ENCODE measurements at places on chromosomes 13 and 19. TPM values are rescaled to one million over a fixed set of nuclear protein-coding genes. Genes with fewer than 3 reads are reported as not detected.

CDC16 gene
- 44.5 TPM for total RNA-seq

PGLYRP1 gene
- total RNA-seq = not detected

SLC10A2 gene
- not detected for total RNA-seq

CBLC gene
- 0.09 TPM for total RNA-seq

ZBTB7A gene
- total RNA-seq = 17.9 TPM

SELENOV gene
- total RNA-seq = not detected

C19orf81 gene
- not detected for total RNA-seq

ZNF320 gene
- total RNA-seq = 8.0 TPM

MYBPC2 gene
- total RNA-seq = under 0.01 TPM

SMAD9 gene
- total RNA-seq = 4.2 TPM

PNMA8C gene
- 0.16 TPM for total RNA-seq

KLK10 gene
- not detected for total RNA-seq

LILRB3 gene
- total RNA-seq = not detected

ZNF530 gene
- 1.6 TPM for total RNA-seq

ADAMTSL5 gene
- total RNA-seq = 3.9 TPM

ZNF729 gene
- total RNA-seq = not detected

ZNF28 gene
- 7.3 TPM for total RNA-seq

MED26 gene
- 4.4 TPM for total RNA-seq
